ENCODE measurements at places on chromosomes 5 and 9. TPM values are rescaled to one million over a fixed set of nuclear protein-coding genes. Genes with fewer than 3 reads are reported as not detected.

GRCh38 chr9:8232726-8233125 is 433.1 kb upstream of the DMAC1 start:
- H3K36me3 ChIP-seq = no peaks in the 10 kb centered on the region
- no peaks in the 10 kb centered on the region for H3K27me3 ChIP-seq
- no peak overlapping the region for H3K27ac ChIP-seq
- H3K4me1 ChIP-seq = no peaks in the 10 kb centered on the region

GRCh38 chr9:72917892-72918509 is 34.9 kb downstream of the ALDH1A1 start:
- no peaks in the 10 kb centered on the region for H3K4me1 ChIP-seq
- no peak overlapping the region for H3K4me3 ChIP-seq
- H3K36me3 ChIP-seq = no peaks in the 10 kb centered on the region
- no peaks in the 10 kb centered on the region for H3K27me3 ChIP-seq
- DNase-seq = no peak

DNA sequence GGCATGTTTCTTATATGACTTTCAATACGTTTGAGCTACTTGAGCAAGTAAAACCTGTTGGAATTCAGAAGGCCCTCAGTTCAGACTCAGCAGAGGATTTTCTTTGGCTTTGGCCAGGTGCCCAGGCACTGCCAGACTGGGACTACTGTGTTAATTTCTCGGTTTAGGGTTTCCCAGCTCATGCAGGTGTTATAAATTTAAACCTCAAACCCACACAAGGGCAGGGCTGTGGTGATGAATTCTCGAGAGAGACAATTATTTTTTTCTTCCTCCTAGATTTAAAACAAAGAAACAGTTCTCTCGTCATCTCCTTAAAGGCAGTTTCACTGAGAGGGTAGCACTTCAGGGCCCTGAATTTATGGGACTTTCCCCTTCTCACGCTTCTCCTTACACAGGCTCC is 406.0 kb upstream of the PIK3R1 start:
- H3K27ac ChIP-seq = no peak overlapping the region
- no peaks in the 10 kb centered on the region for H3K27me3 ChIP-seq
- no peak for DNase-seq
- H3K4me3 ChIP-seq = no peak overlapping the region
- no peaks in the 10 kb centered on the region for H3K36me3 ChIP-seq

The SLC34A3 gene
- 0.48 TPM for total RNA-seq

The PCDHA5 gene
- total RNA-seq = 0.61 TPM

The TXNDC8 gene
- not detected for total RNA-seq

The ERGIC1 gene
- 130 TPM for total RNA-seq
